ENCODE measurements at places on chromosomes 7 and 10.

DNA sequence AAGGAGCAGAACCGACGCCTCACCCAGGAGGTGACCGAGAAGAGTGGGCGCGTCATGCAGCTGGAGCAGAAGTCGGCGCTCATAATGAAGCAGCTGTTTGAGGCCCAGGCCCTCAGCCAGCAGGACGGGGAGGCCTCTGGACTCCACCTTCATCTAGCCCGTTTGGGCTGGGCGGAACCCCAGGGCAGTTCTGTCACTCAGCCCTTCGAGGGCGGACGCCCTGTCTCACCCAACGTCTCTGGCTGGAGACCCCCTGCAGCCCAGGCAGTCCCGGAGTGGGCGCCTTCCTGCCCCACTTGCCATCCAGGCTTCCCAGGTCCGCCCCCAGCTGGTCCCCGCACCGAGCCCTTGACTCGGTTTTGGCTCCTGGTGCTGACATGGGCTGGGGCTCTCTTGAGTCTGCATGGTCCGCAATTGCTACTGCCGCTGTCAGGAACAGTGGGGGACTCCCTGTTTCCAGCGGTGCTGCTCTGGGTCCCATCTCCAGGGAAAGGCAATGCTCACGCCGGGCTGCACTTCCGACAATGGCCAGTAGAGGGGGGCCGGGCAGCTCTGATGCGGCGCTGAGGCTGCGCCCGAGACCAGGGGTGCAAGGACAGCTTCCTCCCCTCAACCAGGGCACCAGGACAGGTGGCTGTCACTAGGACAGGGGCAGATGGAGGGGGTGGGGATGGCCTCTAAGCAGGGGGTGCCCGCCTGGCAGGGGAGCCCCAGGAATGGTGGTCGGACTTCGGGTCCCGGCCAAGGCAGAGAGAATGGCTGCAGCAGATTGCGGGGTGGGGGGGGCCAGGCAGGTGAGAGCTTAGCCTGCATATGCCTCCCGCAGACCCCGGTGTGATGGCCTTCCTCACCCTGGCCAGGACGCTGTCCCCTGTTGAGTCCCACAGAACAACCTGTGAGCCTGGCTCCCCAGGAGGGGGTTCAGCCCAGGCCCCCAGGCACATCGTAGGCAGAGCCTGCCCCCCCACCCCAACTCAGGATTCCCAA, 71.2 kb upstream of the KCTD7 start:
- peak; percentile 85 for DNase-seq

DNA sequence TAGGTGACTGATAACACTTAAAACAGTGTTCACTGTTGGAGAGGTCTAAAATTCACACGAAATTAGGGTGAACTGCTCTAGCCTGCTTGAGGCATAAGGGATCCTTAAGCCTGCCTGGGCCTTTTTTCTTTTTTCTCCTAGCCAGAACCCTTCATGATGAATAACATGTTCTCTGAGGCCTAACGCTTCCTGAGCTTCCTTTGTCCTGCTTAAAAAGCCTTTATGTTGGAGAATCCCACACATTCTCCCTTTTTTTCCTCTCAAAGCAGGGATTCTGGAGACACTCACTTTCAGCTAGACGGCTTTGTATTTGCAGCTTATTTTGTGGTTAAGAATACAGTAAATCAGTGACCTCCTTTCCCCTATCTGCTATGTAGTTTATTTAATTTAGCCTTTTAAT, 354.7 kb upstream of the PHF14 start:
- DNase-seq, result no peak

DNA sequence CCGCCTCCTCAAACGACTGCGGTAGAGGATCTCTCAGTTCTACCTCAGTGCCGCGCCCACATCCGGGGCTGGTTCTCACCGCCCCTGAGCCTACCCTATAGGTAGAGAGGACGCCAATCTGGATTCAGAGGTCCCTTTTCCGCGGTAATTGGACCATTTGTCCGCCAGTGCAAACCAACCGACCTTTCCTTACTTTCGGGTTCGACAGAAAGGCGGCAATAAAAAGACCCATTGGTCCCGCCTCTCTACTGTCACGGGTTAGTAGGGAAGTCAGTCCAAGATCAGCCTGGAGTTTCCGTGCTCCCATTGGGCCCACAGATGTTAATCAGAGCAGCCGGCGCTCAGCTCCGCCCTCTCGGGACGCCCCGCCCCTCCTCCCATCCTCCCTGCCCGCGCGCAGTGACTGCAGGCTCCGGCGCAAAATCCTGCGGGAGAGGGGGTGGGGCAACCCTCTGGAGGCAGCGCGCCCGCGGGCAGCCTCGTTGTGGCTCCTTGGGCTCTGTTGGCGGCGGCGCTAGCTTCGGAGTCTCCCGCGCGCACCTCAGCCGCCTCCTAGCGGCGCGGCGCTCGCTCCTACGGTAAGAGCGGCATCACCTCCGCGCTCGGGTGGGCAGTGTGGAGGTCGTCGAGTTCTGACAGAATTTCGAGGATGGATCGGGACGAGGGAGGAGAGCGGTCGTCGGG, at the start of the genes PHTF2 and TMEM60:
Gene PHTF2 (plus strand): TSS at position 380 of the 684 bp plus-strand sequence.
Gene TMEM60 (minus strand): TSS at position 41 of the 684 bp plus-strand sequence. CDS start 4,061 bp downstream, outside the sequence.
- DNase-seq, result peak; percentile 99

DNA sequence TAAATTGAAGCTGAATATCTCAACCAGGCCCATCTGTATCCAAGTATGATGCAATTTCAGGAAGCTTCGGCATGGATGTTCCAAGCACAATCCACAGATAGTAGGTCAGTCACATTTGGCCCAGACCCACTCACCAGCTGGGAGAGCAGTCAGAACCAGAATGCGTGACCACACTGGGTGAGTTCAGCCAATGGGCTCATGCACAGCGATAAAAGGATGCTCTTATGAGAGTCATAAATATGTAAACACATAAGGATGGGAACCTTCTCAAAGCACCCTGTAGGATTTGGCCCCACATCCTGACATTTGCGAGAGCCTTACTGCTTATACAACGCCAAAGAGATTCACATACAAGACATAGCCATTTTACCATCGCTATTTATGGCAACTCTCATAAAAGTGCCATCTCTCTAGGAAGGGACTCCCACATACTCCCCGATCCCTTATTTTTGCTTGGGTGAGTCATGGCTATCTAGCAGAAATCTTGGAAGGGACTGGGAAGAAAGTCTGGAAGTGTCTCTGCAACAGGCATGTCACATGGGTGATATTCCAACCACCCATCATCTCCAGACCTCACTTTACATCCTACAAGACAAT, 3.0 kb downstream of the AFAP1L2 start:
- peak; percentile 43 for DNase-seq

- DNase-seq, result no peak
These were observed 257.3 kb downstream of the PTEN start for GRCh38 chr10:88120599-88121333.

DNA sequence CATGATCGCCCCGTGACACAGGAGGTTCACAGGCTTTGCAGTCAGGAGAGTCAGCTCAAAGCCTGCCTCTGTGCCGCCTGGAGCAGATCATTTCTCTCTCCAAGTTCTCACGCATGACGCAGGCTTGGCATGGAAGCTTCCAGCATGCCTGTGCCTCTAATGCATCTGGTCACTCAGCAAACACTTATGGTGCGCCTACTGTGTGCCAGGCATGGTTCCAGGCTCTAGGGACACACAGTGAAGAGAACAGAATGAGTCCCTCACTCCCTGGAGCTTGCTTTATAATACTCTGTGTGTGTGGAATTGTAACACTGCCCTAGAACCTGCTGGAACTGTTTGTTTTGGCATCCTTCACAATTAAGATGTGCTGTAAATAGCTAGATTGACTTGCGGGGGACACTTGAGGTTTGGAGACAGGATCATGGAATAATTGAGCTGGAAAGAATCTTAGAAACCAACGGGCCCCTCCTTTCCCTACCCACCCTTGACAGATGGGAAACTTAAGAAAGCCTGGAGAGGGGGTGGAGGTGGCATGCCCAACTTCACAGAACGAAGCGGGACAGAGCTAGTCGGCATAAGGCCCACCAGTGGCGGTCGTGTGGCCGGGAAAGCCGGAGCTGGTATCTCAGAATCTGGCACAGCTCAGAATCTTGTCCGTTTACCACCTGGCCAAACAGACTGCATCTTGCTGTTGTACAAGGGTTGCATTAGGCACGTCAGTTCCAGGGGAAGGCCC, 4.6 kb upstream of the MYH16 start:
- no peak for DNase-seq

Data from mucosa of descending colon (tissue), 3 donors.